ENCODE measurements at places on chromosomes 12 and 14. TPM values are rescaled to one million over a fixed set of nuclear protein-coding genes. Genes with fewer than 3 reads are reported as not detected.

DNA sequence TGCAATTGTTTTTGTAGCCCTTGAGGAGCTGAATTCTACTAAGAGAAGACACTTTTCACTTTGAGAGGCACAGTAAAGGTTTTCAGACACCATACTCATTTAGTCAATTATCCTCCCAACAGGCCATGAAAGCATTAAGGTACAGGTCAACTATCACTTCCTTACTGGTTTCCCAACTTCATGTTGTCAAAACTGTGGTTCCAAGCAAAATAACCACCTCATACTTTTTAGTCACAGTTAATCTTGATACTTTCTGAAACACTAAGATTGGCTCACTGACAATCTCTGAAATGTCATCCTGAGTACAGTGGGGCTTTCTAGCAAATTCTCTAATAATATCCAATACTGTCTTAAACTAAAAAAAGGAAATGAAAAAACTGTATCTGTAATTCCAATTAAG lies 71.7 kb downstream of the SLC2A13 start:
- no peak for DNase-seq

- no peak for DNase-seq
Observed at GRCh38 chr14:93994919-93995682, 2.0 kb upstream of the CCDC197 start.

GRCh38 chr14:92217936-92218335 lies 96.2 kb downstream of the CPSF2 start:
- DNase-seq = no peak

RASSF9 gene
- 8.5 TPM for total RNA-seq

RPGRIP1 gene
- 0.45 TPM for total RNA-seq

TMPO gene
- 54.5 TPM for total RNA-seq

BEGAIN gene
- 12.3 TPM for total RNA-seq

DNA sequence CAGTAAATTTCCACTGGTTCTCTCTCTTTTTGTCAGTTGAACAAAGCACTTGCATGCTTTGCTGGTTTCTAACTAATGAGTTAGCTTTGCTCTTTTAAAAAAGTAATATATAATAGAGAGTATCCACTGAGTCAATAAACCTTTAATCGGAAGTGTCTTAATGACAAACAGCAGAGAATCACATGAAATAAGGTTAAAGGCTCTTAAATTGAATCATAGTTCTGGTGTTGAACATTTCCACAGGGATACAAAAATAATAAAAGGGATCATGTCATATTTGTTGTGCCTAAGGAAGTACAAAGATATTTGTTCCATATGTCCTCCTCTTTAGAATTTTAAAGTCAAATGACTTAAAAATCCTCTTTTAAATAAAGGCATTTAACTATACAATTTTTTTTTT lies 362.6 kb downstream of the LRIG3 start:
- no peak for DNase-seq

- DNase-seq = no peak
Observed at GRCh38 chr12:62998454-62998853, 63.5 kb upstream of the PPM1H start.

- DNase-seq = no peak
Observed at GRCh38 chr12:4771960-4772566, 51.9 kb downstream of the GALNT8 start.

DNA sequence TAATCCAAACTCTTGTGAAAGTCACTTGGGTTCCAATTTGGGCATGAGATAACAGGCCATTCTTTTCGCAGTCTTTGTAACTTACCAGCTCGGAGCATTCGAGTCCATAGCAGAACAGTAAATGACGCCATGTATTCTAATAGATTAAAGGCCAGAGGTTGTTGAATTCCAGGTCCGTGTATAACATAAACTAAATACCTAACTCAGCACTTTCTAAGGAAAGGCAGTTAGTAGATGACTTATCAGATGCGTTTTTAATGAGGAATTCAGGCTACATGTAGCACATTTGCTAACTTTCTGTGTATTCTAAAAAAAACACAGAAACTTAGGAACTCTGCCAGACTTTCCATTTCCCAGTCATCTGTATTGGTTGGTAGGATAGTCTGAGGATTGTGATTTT lies 52.8 kb upstream of the ATF1 start:
- no peak for DNase-seq

DNA sequence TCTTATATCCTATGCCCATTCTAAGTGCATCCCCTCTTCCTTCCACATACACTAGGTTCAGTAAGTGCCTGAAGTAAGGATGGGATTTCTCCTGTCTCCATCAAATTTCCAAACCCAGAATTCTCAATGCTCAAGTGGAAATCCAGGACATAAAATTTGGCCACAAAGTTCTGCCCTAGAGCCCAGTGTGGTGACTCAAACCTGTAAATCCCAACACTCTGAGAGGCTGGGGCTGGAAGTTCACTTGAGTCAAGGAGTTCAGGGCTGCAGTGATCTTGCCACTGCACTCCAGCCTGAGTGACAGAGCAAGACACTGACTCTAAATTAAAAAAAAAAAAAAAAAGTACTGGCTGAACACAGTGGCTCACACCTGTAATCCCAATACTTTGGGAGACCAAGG lies 4.5 kb upstream of the ARF3 start:
- no peak for DNase-seq

DNA sequence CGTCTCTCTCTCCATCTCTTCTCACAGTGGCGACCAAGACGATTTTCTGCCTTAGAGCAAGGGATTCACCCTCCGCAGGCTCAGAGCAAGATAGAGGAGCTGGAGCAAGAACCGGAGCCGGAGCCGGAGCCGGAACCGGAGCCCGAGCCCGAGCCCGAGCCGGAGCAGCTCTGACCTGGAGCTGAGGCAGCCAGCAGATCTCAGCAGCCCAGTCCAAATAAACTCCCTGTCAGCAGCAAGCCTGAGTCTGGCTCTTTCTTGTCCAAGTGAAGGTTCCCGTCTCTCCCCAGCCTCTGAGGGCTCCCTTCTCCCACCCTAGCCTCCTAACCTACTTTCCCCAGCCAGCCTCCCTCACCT lies 5.9 kb downstream of the LAG3 start:
- no peak for DNase-seq

- no peak for DNase-seq
Observed at GRCh38 chr12:1130571-1130970, 139.5 kb downstream of the ERC1 start.

GRCh38 chr14:68268197-68268596 lies 448.6 kb downstream of the RAD51B start:
- DNase-seq = no peak

GZMH gene
- 1.6 TPM for total RNA-seq

DNA sequence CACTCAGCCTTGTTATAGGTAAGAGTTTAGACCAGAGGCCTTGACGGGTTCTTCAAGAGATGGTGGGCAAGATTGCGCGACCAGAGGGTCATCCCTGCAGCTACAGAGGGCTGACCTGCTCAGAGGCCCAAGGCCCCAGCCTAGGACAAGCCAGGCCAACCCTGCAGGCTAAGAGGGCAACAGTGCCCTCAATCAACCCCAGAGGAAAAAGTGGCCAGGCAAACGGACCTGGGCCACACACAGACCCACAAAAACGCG lies 1.3 kb downstream of the SSH1 start:
- no peak for DNase-seq

GRCh38 chr14:67137744-67138371 lies 51.4 kb upstream of the GARIN2 start:
- no peak for DNase-seq

GRCh38 chr12:10701131-10701681 lies 21.9 kb downstream of the YBX3 start:
- no peak for DNase-seq

GRCh38 chr12:82008251-82008650 lies 249.1 kb upstream of the PPFIA2 start:
- DNase-seq = no peak

IFNG-AS1 gene
- total RNA-seq = 0.27 TPM

- no peak for DNase-seq
Observed at GRCh38 chr12:84585776-84586395, 326.7 kb downstream of the SLC6A15 start.

DIO2 gene
- 2.4 TPM for total RNA-seq

DNA sequence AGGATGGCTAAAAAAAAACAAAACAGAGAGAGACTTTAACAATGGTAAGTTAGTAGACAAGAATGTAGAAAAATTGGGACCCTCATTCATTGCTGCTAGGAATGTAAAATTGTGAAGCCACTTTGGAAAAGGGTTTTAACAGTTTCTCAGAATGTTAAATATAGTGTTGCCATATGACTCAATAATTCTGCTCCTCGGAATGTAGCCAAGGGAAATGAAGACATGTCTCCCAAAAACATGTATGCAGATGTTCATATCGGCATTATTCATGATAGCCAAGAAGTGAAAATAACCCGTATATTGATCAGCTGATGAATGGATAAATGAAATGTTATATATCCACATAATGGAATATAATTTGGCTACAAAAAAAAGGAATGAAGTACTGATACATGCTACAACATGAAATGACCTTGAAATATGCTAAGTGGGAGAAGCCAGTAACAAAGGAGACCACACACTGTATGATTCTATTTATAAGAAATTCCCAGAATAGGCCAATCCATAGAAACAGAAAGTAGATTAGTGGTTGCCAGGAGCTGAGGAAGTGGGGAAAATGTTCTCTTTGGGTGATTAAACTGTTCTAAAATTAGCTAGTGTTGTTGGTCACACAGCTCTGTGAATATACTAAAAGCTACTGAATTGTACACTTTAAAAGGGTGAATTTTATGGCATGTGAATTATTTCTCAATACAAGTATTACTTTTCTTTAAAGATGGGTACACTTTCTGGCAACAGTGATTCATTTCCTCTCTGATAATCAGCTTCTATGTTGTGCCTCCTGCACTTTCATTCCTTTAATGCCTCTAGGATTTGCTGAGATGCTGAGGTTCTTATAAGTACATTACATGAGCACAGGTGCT lies 132.5 kb downstream of the DAAM1 start:
- DNase-seq = no peak

TAS2R30 gene
- total RNA-seq = 8.1 TPM

DBX2 gene
- total RNA-seq = 0.13 TPM

DNA sequence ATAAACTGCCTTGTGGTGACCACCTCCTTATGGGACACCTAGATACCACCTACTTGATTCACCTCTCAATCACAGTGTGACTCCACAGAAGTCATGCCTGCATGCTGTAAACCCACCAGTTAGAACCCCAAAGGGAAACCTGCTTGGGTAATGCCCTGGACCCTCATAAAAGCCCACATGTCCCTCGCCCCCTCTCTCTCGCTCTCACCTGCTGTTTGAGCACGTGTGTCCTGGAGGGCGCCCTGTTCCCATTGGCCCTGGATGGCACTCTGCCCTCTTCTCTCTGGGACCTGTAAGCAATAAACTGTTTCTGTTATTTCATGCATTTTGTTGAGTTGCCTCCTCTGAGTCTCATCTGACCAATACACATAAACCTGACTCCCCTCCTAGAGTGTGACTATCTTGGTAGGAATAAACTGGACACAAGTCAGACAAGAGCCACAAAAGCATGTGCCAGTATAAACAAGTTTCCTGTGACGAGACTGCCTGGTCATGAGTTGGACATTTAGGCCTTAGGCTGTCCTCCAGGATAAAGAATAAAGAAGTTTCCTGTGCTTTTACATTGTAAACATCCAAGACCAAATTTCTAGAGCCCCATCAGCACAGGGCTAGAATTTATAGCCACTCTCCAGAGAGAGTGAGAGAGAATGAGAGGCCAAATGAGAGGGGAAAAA lies 8.6 kb downstream of the IFI27L2 start:
- DNase-seq = peak; percentile 48

- no peak for DNase-seq
Observed at GRCh38 chr14:22685467-22685866, 41.3 kb upstream of the OR6J1 start.

DNA sequence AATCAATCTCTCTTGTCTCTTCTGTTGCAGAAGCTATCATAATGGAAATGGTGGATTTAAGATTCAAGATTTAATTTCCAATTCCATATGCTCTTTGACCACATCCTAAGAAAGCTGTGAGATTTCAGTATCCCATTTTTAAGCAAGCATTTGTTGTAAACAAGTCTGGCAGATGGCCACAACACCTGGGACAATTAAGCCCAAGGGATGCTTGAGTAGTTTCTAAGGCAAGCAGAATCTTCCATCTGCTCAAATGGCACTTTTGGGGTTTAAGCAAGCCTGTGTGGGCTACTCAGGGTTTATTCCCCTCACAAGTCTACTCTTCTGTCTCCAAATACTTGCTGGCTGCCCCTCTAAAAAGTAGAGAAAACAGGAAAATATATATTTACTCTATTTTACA lies 304.7 kb upstream of the SYT1 start:
- DNase-seq = no peak

DNA sequence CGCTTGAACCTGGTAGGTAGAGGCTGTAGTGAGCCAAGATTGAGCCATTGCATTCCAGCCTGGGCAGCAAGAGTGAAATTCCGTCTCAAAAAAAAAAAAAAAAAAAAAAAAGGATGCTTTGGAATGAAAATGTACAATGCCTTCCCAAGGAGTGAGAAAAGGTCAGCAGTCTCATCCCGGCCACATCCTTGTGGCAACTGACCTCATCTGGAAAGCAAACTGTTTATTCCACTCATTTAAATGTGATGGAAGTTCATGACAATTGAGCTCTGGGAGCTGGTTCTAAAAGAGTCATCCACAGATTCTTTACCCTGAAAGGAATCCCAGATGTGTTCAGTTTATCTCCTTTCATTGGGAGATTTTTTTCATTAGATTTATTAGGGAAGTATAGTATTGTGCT lies 19.4 kb upstream of the LIMA1 start:
- peak; percentile 5 for DNase-seq

DNA sequence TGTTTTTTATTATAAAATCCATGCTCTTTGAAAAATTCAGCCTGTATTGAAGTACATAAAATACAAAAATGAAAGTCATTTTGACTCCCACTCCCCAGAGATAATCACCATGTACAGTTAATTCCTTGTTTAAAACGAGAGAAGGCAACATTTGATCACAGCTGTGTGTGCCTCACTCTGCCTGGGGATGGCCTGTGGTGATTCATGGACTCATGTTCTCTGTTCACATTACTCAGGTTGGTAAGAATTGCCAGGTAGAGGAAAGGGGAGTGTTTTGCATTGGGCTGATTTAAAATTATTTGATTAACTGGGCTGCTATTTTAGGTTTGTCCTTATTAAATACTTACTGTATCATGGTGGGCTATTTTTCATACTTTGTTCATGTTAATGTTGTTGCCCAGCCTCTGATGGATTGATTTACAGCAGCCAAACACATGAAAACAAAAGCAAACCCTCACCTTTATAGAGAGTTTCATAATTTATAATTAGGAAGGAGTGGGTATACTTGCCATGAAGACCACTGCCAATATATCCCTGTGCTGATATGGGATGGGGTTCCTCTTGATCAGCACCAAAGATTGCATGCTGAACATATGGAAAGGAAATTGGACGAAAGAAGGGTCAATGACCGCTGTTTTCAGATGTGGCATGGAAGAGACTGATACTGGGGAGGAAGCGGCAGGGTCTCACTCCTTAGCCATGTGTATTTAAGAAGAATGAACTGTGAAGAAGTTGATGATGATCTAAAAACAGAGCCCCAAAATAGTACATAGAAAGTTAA lies 3.0 kb downstream of the ZBTB1 start:
- no peak for DNase-seq
